ENCODE measurements at places on chromosomes 11 and 22.

- no peak for DNase-seq
These were observed 934 bp downstream of the HSD17B12 start for GRCh38 chr11:43681401-43681942.

- DNase-seq: no peak
These were observed 737 bp downstream of the BCL2L13 start for GRCh38 chr22:17639247-17639741.

DNA sequence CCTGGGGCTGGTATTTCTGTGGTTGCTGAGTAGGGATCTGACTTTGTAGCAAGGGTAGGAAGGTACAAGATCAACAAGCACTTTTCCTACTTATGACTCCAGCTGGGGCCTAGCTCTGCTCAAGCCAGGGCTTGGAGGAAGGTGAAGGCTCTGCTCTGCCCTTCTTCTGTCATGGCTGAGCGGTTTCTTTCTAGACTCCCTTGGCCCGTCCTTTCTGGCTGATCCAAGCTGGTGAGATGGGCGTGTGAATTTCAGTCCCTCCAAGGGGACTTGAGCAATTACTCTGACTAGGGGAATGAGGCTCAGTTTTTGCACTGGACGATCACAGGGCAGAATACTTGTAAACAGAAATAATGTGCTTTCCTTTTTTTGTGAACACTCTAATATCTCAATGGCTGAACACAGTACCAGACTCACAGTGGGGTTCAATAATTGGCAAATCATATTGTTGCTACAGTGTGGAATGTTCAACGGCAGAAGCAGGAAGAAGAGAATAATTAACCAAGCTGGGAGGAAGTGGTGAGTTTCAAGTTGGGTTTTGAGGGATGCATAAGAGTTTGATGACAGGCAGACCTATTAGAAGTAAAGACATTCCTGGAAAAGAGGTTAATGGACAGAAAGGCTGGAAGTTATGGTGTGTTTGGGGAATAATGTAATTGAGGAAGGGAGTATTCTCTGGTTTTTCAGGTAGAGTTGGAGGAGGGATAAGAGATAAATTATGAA lies 507.6 kb downstream of the MIAT start:
- DNase-seq: no peak

GRCh38 chr11:62682518-62682917 lies 3.6 kb upstream of the UBXN1 start:
- DNase-seq: no peak

DNA sequence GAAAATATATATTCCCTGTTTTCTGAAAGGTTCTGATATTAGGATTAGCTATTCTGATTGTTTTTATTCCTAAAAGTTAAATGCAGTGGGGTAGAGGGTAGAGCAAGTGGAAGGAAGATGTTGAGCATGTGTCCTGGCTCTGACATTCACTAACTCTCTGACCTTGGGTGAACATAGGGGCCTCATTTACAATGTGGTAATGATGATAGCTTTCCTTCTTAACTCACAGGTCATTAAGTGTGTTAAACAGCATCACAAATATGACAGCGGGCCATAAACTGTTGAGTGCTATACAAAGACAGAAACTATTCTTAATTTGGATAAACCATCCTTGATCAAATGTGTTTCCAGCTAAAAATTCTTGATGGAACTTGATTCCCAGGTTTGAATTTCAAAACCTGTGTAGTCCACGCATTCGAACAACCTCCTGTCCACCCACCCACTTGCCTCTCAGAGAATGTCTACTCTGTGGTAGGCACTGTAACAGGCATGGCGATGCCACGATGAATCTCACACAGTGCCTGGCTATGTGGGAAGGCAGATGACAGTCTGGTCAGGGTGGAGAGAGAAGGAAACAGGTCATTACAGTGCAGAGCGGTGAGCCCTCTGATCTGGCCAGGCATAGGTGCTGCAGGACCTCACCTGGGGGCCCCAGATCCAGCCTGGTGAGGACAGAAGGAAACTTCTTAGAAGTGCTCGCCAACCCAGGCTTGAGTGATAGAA lies 19.3 kb upstream of the PEX26 start:
- DNase-seq: no peak
